ENCODE measurements at places on chromosomes 11 and 22. TPM values are rescaled to one million over a fixed set of nuclear protein-coding genes. Genes with fewer than 3 reads are reported as not detected.

GRCh38 chr11:83938148-83938547, 652.0 kb upstream of the CCDC90B start:
- DNase-seq, result no peak

- DNase-seq, result peak; percentile 86
These were observed 120.9 kb upstream of the B3GAT1 start for GRCh38 chr11:134532921-134533421.

- DNase-seq, result peak; percentile 65
These were observed 1337.2 kb downstream of the TBC1D22A start for GRCh38 chr22:48099671-48100070.

GRCh38 chr11:126594921-126595367, 239.5 kb downstream of the ST3GAL4 start:
- no peak for DNase-seq

GRCh38 chr11:62694455-62695167, 5.3 kb upstream of the LRRN4CL start:
- DNase-seq, result no peak

GRCh38 chr11:104338186-104338585, 174.2 kb upstream of the PDGFD start:
- DNase-seq, result no peak

- DNase-seq, result no peak
These were observed 204.2 kb upstream of the TBCEL start for GRCh38 chr11:120819437-120820365.

PTPRCAP gene
- 3.3 TPM for total RNA-seq

PAMR1 gene
- total RNA-seq, result 30.8 TPM

BDNF gene
- total RNA-seq, result 0.22 TPM

Data from mesenteric fat pad (tissue), 1 donor.